ENCODE measurements at places on chromosomes 16 and 17.

GRCh38 chr17:83075270-83075880 lies 4.0 kb upstream of the METRNL start:
- DNase-seq: no peak

- DNase-seq: peak; percentile 27
Measured at GRCh38 chr17:67390646-67391361, 13.7 kb downstream of the PITPNC1 start.

DNA sequence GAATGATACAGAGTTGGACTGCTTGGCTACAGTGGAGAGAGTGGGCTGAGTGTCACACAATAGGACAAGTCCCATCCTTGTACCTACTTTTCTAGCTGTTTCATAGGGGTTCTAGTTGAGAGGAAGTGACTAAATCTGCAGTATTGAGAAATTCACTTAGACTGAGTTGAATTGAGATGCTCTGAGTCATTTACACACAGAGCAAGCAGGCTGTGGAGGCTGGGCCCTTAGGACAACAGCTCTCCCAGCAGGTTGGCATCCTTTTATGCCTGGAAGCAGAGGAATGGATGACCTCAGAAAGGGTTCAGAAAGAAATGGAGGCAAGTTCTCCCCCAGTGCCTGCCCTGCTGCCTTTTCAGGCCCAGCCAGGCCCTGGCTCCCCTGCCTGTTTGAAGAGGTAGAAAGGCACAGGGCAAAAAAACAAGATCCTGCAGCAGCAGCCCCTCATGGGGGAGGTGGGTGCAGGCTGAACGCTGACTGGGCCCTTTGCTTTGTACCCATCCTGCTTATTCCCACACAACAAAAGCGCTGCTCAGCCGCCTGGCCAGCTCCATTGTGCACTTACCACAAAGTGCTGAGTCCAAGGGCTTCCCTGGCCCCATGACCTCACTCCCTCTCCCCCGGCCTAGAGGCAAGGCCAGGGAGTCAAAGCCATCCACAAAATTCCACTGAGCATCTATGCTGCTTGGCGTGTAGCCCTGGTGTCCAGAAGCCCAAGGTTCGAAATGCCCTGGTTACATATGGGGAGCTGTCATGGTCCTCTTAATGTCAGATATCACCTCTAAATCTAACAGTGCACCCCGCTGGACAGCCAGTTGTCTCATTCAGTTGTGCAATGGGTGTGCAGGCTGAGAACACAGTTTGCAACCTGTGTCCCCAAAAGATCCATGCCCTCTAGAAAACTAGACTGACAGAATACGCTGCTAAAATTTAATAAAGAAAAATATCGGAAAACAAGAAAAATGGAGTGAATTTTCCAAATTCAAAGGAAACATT lies 5.4 kb upstream of the CRYBA1 start:
- DNase-seq: no peak

DNA sequence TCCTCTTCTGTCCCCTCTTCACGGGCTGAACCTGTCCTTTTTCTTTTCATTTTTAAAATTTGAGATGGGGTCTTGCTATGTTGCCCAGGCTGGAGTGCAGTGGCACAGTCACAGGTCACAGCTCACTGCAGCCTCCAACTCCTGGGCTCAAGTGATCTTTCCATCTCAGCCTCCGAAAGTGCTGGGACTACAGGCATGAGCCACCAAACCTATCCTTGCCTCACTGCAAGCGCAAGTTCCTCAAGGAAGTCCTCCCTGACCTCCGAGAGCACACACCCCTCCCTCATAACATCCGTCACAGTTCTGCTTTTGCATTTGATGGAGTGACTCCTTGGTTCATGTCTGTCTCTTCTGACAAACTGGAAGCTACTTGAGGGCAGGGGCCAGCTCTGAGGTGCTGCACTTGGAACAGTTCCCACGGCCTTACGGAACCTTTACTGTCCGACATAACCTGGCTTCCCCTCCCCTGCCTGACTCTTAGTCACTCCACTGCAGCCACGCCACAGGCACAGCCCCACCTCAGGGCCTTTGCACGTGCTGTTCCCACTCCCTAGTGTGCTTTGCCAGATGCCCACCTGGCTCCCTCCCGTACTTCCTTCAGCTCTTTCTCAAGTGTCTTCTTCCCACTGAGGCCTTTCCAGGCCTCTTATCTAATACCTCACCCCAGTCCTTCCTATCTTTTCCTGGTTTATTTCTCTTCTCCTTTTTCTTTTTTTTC lies 4.4 kb downstream of the TBX6 start:
- DNase-seq: no peak

GRCh38 chr17:69012895-69013805 lies 47.6 kb downstream of the ABCA9 start:
- DNase-seq: no peak

- DNase-seq: no peak
Measured at GRCh38 chr17:78840530-78840779, 159 bp downstream of the USP36 start.

DNA sequence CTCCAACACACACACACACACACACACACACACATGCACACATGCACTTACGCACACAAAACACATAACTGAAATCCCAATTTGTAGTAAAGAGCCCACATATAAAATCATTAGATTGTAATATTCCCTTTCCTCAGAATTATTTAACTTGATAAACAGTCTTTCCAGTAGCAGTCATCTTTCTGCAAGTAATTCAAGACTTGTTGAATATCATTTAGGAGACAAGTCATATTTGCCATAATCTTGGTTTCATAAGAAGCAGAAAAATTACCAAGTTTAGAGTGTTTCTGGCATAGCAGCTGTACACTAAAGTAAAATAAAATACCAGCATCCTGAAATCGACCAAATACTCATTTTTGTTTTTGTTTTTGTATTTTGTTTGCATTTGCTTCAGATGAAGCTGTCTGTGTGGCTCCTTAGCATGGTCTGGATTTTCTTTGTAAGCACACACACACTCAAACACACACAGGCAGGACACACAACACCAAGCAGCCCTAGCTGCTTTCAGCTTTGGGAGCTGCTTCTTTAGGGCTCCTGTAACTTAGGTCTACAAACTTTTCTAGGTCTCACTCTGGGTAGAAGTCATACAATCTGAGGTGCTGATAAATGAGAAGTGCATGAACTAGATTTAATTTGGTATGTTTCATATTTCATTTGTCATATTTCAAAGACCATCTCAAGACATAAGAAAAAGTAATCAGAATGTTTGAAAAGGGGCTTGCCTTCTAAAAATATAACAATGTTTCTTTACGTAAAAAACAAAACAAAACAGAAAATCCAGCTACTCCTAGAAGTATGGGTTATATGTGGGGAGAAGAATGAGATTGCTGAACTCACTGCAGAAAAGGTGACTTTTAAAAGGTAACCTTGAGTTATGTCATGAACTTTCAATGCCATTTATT lies 3.0 kb downstream of the SALL1 start:
- DNase-seq: no peak

- DNase-seq: no peak
Measured at GRCh38 chr16:69909760-69910159, 41.4 kb upstream of the CLEC18A start.

DNA sequence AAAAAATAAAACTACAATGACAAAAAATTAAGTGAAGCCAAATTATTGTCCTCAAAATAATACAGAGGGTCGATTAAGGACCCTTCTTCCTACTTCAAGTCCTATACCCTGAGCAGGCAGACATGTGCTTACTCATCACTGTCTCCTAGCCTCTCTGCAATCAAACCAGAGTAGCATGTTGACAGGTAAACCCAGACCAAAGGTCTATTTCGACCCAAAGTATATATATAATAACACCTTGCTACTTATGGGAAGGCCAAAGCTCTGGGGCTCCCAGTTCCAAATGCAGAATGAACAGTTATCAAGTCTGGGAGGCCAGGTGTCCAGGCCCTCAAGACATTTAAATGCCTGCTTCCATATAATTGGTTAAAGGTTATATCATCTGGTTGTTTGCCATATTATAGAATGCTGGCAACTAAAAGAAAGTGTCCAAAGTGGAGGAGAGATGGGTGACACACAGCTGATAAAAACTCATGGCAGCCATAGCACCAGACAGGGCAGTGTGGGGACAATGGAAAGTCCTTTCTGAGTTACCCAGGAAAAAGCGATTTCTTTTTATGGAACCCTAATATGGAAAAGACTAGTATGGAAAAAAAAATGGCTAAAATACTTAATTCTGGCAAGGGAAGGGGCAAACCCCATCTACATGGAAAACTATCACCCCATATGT lies 53.6 kb downstream of the N4BP1 start:
- DNase-seq: no peak

DNA sequence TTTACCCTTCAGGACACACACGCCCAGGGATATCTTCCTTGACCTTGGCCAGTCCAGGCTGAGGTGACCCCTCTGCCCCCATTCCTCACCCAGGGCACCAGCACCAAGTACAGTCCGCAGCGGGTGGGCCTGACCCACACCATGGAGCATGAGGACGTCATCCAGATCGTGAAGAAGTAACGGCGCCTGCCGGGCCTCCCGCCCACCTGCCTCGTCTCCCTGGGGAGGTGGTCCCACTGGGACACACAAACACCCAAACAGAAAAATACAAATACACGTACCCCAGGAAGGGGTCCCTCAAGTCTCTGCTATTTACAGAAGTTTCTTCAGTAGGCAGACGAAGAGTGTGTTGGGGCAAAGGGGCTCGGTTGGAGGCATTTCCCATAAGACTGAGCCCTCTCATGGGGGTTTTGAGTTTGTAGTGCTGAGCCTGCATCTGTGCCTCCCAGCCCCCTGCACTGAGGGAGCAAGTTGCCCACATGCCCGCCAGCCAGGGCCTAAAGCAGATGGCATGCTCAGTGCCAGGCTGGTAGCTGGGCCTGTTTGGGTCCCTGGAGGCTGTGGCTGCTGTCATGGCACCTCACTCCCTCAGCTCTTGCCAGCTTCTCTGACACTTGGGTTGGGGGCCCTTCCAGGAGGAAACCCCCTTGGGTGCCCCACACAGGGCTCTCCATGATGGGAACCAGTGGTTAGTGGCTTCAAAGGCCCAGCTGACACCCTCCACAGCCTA lies 1.3 kb upstream of the MYO15A start:
- no peak for DNase-seq

GRCh38 chr17:73371285-73371684 lies 59.5 kb upstream of the CDC42EP4 start:
- DNase-seq: no peak

DNA sequence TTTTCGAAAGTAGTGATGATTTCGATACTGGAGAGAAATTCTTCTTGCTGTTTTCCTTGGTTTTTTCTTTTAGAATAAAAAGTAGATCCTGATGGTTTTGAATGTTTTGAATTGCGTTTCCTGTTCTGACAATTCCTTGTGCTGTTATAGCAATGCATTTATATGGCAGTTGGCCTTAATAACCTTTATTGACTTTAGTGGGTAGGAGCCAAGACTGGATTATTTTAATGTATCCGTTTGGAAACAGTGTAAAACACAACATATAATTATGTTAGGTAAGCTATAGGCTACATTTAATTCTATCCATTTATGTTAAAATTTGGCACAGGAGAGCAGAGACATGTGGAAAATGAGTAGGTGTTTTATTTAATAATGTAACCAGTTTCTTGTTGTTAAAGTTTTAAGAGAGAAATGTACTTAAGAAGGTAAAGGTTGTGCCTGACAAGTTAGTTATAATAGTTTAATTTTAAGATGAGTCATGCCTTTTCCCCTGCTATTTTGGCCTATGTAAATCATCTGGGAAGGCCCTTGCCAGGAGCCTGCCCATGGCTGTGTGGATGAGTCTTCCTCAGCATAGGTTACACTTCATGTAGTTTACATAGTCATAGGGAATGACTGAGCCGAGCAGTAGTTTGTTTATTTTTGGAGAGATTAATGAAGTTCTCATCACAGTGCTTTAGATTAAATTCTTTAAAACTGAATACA lies 189.9 kb downstream of the FTO start:
- DNase-seq: peak; percentile 24

GRCh38 chr17:76359375-76359774 lies 5.7 kb upstream of the PRPSAP1 start:
- no peak for DNase-seq

DNA sequence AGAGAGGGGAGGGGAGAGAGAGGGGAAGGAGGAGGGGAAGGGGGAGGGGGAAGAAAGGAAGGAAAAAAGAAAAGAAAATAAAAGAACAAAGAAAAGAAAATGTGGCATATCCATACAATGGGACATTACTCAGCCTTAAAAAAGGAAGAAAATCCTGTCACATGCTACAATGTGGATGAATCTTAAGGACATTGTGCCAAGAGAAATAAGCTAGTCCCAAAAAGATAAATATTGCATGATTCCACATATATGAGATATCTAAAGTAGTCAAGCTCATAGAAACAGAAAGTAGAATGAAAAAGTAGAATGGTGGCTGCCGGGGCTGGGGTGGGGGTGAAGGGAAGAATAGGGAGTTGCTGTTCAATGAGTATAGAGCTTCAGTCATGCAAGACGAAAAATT lies 40.4 kb downstream of the CNGB1 start:
- DNase-seq: no peak

- DNase-seq: no peak
Measured at GRCh38 chr16:143456-143855, 5.0 kb upstream of the NPRL3 start.

Data from left colon (tissue), 2 donors.